ENCODE measurements at places on chromosomes 11 and 22. TPM values are rescaled to one million over a fixed set of nuclear protein-coding genes. Genes with fewer than 3 reads are reported as not detected.
A peak's percentile ranks its signal among the peaks of the same experiment; 100 is the strongest.

RASGRP2 gene
- total RNA-seq: 17.1 TPM

OR51B2 gene
- not detected for total RNA-seq

DNA sequence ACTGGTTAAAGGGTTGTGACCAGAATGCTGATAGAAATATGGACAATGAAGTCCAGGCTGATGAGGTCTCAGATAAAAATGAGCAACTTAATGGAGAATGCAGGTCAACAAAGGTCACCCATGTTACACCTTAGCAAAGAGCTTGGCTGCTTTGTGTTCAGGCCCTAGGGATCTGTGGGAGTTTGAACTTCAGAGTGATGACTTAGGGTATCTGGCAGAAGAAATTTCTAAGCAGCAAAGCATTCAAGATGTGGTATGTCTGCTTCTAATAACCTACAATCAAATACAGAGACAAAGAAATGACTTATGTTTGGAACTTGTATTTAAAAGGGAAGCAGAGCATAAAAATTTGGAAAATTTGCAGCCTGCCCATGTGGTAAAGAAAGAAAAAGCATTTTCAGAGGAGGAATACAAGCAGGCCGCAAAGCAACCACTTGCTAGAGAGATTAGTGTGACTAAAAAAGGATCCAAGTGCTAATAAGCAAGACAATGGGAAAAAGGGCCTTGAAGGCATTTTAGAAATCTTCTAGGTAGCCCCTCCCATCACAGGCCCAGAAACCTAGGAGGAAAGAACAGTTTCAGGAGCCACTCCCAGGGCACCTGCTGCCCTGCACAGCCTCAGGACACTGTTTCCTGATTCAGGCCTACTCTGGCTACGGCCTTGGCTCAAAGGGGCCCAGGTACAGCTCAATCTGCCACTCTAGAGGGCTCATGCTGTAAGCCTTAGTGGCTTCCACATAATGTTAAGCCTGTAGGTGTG lies 41.3 kb downstream of the TNKS1BP1 start:
- DNase-seq: no peak

DNA sequence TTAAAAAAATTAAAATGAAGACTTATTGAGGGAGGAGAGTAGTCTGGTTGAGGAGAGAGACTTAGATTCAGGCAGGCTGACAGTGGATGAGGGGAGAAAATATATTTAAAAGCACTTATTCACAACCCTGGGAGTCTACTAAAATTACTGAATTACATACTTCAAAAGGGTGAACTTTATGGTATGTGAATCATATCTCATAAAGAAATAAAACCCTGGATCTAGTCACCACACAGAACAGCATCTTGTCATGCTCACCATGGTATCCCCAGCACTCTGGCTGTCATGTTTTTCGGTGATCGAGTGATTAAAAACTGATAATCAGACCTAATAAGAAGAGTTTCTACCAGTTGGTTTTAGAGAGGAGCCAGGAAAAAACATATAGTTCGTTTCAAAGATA lies 11.0 kb downstream of the TEAD1 start:
- DNase-seq: no peak

GRCh38 chr11:69704508-69705253 lies 859 bp upstream of the FGF19 start:
- DNase-seq: peak; percentile 49

- DNase-seq: no peak
Measured at GRCh38 chr11:119343726-119344125, 2.8 kb downstream of the MFRP start.

IRF7 gene
- total RNA-seq: 54.0 TPM

GRCh38 chr11:128548649-128549255 lies 38.6 kb downstream of the ETS1 start:
- DNase-seq: peak; percentile 46

- no peak for DNase-seq
Measured at GRCh38 chr11:19279451-19279850, 38.7 kb upstream of the E2F8 start.

DNA sequence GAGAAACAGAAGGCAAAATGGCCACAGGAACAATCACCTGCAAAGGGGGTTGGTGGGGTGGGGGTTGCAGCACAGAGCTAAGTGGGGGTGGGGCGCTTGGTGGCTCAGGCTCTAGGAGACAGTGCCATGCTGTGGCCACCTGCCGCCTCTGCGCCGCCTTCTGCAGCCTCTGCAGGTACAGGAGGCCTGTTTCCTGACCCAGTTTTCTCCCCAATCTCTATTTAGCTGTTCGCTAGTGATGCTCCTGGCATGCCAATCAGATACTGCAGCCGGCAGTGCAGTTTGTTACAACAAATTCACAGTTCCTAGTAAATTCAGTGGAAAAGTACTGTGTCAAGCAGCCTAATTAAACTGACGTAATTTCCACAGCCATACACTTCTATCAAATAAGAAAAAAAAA lies 106.4 kb downstream of the SERGEF start:
- no peak for DNase-seq

All from mucosa of gallbladder (tissue), 1 donor.